Cerebellar cortex (tissue), 1 donor: ENCODE measurements at places on chromosomes 3 and 15.

GRCh38 chr15:66278056-66278455 is 15.3 kb upstream of the DIS3L start:
- DNase-seq = no peak

GRCh38 chr3:107745354-107745753 is 222.6 kb downstream of the BBX start:
- DNase-seq = no peak

DNA sequence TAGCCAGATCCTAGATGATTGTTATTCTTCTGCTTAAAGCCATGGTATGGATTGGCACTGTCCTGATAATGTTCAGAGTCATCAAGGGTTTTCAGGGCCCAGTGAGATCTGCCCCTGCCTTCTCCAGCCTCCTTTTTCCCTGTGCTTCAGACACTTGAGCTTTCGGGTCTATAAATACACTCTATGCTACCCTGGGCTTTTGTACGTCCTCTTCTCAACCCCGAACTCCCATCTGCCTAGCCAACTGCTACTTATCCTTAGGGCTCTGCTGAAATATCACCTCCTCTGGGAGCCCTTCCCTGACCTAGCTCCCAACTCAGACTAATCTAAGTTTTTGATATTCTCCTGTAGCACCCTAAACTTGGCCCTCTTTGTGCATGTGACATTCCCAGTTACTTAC is 115.3 kb downstream of the OPA1 start:
- DNase-seq = no peak

DNA sequence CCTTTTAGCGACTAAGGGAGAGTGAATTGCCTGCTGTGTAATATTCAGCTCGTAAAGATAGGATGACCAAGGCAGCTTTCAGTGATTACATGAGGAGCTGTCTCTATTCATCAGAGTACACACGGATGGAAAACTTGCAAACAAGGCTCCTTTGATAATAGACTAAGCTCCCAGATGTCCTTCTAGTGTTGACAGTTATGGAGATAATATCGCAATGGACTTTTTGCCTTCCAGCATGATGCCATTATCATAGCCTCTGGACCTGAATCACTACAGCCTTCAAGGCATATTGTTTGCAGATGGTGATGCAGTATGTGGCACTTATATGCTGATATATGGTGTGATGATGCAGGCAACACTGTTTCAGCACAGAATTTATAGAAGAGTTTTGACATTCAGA is 93.9 kb downstream of the ECT2 start:
- no peak for DNase-seq

- DNase-seq = no peak
Measured at GRCh38 chr3:146152834-146153233, 8.2 kb downstream of the PLOD2 start.

DNA sequence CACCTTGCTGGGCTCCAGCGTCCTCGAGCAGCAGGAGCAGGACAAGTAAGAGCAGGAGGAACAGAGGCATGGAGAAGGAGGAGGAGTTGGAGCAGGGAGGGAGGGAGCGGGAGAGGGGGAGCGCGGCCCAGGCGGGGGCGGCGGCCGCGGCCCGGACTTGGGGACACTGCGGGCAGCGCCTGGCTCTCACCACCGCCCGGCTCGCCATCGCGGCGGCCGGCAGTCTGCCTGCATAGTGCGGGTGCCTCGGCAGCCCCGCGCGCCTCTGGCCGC is 440 bp downstream of the DCBLD2 start:
- peak; percentile 50 for DNase-seq

GRCh38 chr3:7847021-7847420 is 654.6 kb upstream of the LMCD1 start:
- no peak for DNase-seq

GRCh38 chr3:25338158-25338725 is 89.8 kb upstream of the RARB start:
- DNase-seq = no peak

DNA sequence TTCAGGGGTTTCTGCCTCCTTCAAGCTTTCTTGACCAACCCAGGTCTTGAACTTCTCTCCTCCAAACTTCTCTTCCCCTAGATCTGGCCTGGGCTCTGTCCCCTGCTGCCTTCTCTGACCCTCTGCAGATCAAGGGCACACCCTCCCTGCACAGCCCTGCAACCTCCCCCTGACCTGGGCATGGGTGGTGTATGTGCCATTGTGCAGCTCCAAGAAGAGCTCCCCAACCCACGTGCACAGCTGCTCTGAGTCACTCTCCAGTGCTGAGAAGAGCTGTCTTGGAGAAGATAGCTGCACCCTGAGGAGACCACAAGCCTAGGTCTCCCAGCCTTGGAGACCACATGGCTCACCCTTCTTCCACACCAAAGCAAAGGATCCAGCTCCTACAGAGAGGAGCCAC is 8.0 kb downstream of the MAN2C1 start:
- no peak for DNase-seq

- no peak for DNase-seq
Measured at GRCh38 chr3:27986234-27986879, 255.1 kb upstream of the CMC1 start.

GRCh38 chr3:138374573-138375134 is 26.3 kb downstream of the MRAS start:
- DNase-seq = no peak

GRCh38 chr15:43777267-43777914 is 625 bp upstream of the ELL3 start:
- peak; percentile 75 for DNase-seq

DNA sequence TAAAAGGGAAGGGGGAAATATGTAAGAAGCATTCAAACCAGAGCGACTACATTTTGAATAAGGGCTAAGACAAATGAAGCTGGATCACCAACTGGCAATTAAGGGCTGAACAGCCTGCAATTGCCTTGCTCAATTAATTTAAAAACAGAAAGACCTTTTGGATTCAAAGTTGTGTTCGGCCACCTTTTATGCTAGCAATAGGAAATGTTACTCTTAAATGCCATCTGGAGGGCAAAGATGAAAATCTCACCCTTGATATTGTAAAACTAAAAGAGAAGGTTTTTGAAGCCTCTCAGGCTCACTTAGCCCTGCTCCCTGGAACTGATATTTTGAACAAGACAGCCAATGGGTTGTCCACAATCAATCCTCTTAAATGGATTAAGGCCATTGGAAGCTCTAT is 44.2 kb downstream of the ACAD9 start:
- peak; percentile 18 for DNase-seq

DNA sequence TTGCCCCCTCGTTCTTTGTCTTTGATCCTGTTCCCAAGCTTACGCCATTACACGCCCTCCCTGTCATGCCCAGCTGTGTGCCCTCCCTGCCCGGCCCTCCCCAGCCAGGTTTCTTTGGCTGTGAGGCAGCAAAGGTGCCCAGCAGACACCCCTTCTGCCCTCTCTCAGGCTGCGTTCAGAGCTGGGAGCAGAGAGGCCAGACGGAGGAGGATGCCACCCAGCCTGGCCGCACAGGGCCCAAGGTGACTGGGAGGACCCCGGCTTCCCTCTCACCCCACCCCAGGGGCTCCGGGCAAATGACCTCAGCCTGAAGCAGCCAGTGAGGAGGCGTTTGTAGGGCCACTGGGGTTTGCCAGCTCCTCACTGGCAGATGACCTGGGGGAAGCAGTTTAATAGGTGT is 30.8 kb upstream of the LACTB start:
- no peak for DNase-seq

GRCh38 chr15:95830281-95830680 is 500.2 kb upstream of the NR2F2 start:
- DNase-seq = no peak

DNA sequence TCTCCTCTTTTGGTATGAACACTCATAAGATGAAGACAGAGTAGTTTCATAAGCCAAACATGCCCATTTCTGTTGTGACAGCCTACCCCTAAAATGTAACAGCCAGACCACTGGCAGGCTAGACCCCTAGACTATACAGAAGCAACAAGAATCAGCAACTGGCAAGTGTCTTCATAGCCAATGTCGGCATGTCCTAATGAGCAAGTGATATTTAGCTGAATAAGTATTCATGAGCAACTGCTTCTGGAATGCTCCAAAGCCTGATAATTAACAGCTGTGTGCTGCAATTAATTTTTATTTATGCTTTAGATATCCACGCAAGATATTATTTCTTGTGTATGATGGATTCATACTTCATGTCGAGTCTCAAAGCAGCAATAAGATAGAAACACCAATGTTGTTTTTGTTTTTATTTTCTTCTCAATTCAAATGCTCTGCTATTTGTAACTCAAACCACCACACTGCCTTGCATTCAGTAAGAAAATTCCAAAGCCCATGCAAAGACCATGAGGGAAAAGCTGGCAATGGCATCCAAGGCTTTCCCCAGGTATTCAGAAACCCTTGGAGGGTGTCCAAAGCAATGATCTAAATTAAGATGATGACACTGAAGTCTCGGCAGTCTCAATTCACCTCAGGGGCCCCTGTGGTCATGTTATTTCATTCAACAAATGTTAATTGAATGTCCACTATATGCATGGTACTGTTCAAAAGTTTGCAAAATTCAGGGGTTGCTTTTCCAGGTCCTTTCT is 167.7 kb upstream of the NECTIN3 start:
- no peak for DNase-seq

- DNase-seq = no peak
Measured at GRCh38 chr3:129409541-129409940, 18.9 kb downstream of the EFCAB12 start.

DNA sequence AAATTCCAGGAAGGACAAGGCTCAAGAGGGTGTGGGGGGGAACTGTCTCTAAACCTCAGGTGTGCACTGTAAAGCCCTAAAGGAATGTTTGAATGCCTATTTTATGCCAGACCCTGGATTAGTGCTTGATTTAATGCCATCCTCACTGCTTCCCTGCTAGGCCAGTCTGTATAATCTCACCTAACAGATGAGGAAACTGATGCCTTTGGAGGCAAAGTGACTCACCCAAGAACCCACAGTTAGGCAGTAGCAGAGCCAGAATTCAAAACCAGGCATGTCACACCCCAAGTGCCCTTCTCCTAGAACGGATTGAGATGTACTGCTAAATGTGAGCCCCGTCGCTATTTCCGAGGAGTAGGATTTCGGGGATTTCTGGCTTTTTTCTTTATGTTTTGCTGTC is 7.8 kb downstream of the CAMK1 start:
- DNase-seq = no peak
